ENCODE measurements at places on chromosomes 6 and 20.

GRCh38 chr20:62791301-62792181 is 4.7 kb upstream of the MRGBP start:
- peak; percentile 67 for DNase-seq

DNA sequence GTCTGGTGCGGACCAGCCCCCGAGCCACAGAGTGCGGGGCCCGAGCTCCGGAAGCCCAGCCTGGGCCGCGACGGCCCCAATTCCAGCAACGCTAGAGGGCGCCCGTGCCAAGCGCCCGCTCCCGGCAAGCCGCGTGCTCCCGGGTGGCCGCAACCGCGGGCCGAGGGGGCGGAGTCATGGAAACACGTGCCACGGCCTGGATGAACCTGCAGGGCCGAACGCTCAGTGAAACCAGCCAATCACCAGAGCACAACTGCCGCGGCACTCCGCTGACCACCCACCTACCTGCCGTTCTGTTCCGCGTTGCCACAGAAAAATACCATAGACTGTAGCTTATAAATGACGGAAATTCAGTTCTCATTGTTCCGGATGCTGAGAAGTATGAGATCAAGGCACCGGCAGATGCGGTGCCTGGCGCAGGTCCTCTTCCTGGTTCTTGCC is 85.7 kb upstream of the FOXC1 start:
- peak; percentile 73 for DNase-seq

DNA sequence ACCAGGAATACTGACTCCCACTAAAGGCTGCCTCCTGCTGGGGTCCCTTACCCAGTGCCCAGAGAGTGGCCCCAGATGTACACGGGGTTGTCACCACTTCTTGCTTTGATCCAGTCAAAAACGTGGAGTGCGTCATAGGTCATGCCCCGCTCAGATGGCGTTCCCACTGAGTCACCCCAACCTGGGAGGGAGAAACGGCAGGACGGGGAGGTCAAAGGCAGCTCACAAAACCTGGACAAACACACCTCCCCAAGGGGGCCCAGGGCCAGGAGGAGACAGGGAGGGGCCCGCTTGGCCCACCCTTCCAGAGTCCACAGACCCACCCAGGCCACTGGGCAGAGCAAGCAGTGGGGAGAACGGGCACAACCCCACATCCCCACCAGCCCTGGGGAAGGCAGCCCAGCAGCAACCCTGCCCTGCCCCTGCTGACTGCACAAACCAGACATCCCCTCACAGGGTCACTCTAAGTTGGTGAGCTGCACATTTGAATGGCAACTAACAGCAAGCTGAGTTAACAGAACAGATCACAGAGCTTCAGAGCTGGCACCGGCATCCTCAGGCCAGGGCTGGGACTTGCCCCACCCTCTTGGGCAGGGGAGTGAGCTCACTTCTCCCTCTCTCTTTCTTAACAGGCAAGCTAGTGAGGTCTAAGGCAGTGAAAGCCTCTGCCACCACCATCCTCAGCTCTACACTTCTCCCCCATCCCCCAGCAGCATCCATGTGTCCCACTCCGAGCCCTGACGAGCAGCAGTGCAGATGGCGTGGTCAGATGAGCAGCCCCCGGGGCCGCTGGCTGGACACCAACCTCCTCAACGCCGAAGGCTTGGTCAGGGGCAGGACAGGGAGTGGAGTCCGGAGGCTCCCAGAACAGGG is 61.7 kb downstream of the PYGB start:
- no peak for DNase-seq

DNA sequence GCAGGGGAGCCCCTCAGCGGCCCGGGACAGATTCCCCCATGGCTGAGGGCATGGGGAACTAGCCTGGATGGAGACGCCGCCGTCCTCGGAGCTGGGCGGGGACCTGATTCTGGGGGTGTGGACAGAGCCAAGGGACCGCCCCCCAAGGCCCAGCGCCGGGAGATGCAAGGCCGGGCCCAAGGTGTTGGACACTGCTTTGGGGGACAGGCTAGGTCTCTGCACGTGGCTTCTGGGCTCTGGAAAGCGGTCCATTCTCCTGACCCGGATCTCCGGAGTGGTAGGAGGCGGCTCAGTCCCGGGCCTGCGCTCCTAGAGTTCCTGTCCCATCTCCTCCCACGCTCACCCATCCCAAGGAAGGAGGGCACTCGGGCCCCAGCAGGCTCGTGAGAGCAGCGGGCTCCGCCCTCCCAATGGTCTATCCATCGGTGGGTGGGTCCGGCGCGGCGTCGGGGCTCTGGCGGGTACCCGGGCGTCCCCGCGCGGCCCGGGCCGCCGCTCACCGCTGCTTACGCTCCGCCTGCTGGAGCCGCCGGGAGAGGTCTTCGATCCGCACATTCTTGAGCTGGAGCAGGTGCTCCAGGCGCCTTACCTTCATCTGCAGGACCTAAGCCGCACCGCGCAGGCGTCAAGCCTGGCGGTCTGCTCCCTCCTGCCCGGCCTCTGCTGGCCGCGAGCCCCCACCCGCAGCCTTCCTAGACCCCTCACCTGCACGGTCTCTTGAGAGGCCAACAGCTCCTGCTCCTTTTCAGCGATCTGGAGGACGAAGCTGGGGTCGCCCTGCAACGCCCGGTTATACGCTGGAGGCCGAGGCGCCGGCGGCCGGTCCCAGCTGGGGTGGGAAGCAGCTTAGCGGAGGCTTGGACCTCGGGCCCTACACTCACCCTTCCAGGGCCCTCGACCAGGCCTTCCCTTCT is 3.3 kb downstream of the SPEF1 start:
- no peak for DNase-seq

GRCh38 chr6:16824845-16825685 is 63.8 kb upstream of the ATXN1 start:
- no peak for DNase-seq

GRCh38 chr6:34358389-34358905 is 34.0 kb downstream of the NUDT3 start:
- DNase-seq: no peak

GRCh38 chr6:79902046-79902445 is 45.3 kb downstream of the ELOVL4 start:
- DNase-seq: no peak

- DNase-seq: no peak
Measured at GRCh38 chr20:55437798-55438415, 567.4 kb downstream of the CBLN4 start.

GRCh38 chr6:147117011-147117410 is 87.2 kb upstream of the STXBP5 start:
- no peak for DNase-seq

DNA sequence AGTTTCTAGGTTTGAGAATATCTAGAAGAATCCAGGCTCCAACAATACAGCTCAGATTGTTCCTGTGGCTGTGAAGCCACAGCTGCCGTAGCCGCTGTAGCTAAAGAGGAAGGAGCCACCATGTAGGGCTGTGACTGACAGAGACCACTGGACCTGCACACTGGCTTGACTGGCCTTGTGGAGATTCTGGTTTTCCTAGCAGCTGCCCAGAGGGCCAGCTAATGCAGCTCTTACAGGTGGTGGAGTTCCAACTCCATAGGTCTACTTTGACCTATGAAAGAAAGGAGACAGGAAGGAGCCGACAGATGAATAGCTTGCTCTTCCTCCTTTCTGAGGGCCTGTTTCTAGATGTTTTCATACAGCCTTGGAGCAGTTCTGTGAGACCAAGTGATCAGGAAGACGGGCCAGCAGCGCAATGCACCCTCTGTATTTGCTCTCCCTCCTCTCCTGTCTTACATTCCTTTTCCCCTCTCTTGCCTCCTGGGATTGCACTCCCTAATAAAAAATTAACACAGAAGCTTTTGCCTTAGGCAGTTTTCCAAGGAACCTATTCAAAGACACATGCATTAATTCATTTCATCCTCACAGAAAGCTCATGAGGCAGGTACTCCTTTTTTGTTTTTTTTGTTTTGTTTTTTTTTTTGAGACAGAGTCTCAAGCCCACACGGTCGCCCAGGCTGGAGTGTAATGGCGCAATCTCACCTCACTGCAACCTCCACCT is 51.8 kb upstream of the MYB start:
- DNase-seq: no peak

DNA sequence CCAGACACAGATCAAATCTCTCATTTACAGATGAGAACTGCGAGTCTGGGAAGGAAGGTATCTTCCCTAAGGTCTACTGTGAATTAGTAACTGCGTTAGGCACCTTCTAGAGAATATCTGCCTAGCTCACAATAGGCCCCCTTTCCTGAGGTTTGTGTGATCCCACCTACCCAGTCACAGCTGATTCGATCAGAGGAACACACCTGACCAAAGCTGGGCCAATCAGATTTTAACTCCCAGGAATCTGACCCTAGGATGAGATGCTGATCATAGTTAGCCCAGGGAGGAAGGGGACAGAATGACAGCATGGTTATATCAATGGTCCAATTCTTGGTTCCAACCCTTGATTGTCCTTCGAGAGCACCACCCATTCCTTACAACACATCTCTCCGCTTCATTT is 7.4 kb upstream of the CCDC167 start:
- DNase-seq: no peak

- DNase-seq: no peak
Measured at GRCh38 chr20:11195899-11196558, 522.2 kb upstream of the JAG1 start.

GRCh38 chr6:71457929-71458328 is 169.3 kb downstream of the OGFRL1 start:
- no peak for DNase-seq

DNA sequence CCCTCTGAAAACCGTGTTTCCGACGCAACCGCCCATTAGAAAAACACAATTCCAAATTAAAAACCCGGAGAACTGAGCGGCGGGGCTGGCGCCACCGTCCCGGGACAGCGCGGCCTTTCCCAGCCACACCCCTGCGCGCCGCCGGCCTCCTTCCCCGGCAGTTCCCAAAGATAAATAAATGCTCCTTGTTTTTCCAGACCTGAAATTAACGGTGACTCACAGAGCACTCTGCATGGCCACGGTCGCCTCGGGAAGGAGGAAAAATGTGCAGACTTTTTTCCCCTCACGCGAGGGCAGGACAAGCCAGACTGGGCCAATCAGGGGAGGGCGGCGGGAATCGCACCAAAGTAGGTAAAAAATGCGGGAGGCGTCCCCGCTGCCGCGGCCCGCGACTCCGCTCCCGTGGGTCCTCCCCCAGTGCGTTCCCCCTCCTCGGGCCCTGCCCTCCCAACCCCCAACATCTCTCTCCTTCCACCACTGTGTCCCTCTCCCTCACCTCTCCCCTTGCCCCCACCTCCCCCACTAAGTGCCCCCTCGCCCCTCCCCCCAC is 828 bp upstream of the DSTN start:
- DNase-seq: peak; percentile 96

- DNase-seq: no peak
Measured at GRCh38 chr20:9496155-9496554, 18.2 kb upstream of the LAMP5 start.

DNA sequence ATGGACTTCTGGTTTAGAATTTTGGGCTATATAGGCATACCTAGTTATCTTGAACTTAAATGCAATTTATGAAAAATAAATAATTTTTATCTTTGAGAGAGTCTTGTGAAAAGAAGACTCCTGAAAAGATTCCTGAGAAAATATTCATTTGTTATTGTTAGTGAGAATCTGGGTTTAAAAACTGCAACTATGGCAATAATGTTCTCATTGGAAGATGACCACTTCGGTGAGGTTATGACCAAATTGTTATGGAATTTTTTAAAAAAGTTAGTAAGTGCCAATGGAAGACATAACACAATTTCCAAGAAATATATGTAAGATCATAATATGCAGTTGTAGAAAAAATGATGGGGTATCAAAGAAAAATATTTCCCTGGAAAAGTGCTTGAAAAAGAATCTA is 46.3 kb downstream of the GRIK2 start:
- DNase-seq: no peak

DNA sequence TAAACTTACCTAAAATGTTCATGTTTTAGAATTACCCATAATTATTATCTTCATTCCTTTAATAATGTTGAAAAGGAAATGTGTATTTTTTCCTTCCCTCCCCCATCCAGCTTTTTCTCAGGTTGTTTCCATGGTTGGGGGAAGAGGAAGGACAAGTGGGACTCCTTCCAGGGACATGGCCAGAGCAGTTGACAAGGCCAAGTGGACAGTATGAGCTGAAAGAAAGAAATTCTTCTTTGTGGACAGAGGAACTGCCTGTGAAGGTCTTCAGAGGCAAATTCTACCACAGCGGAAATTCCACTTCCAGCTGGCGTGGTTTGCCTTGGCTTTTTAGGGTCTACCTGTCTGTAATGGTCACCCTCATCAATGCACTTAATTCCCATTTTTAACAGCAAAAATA is 33.8 kb downstream of the RIN2 start:
- no peak for DNase-seq

- DNase-seq: no peak
Measured at GRCh38 chr6:51049983-51050877, 231.6 kb downstream of the TFAP2B start.

- no peak for DNase-seq
Measured at GRCh38 chr6:38262026-38262425, 377.7 kb downstream of the BTBD9 start.
